ENCODE measurements at places on chromosomes 16 and 17. TPM values are rescaled to one million over a fixed set of nuclear protein-coding genes. Genes with fewer than 3 reads are reported as not detected.

The PMM2 gene
- 60.7 TPM for total RNA-seq

DNA sequence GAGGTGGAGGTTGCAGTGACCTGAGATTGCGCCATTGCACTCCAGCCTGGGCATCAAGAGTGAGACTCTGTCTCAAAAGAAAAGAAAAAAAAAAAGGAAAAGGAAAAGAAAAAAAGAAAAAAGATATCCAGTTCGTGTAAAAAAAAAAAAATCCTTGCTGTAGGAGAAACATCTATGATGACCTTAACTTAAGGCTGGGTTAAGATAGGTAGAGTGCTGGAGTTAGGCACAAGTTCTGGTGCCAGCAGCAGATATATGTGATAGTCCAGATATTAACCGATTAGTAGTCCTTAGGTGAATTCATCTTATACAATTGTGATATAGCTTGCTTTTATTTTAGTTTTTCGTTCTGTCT, 17.2 kb downstream of the PSMD11 start:
- DNase-seq = no peak

DNA sequence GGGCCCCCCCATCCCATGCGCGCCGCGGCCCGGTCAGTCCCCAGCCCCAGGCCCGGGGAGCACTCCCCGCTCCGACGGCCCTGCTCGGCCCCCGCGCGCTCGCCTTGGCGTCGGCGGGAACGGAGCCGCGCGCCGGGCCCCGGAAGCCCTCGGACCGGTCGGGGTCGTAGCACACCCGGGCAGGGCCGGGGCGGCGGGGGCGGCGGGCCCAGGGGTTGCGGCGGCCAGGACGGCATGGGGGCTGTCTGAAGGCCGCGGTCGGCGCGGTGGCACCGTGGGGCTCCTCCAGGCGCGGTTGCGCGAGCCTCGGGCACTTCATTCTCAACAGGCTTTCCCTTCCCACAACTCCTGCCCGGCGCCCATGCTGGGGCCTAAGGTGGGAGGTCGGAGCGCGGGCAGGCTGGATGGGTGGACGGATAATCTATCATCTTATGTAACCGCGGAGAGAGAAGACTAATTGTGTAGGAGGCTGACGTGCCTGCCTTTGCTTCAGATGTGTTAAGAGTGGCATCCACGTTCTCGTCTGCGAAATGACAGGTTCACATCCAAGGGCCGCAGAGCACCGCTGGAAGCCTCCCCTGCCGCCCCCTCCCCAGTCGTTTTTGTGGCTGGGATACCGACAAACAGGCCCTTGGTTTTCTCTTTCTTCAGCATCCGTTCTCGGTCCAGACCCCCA, 708 bp downstream of the BAIAP2 start:
- DNase-seq = no peak

The NME1 gene
- total RNA-seq = 37.1 TPM

GRCh38 chr16:86073763-86074493, 175.0 kb downstream of the IRF8 start:
- no peak for DNase-seq

Data from colonic mucosa (tissue), 4 donors.